ENCODE measurements at places on chromosomes 5 and 9. TPM values are rescaled to one million over a fixed set of nuclear protein-coding genes. Genes with fewer than 3 reads are reported as not detected.

Gene DEPDC1B
- 10.0 TPM for total RNA-seq

Gene FBP1
- total RNA-seq, result not detected

Gene ACTBL2
- total RNA-seq, result 1.7 TPM

DNA sequence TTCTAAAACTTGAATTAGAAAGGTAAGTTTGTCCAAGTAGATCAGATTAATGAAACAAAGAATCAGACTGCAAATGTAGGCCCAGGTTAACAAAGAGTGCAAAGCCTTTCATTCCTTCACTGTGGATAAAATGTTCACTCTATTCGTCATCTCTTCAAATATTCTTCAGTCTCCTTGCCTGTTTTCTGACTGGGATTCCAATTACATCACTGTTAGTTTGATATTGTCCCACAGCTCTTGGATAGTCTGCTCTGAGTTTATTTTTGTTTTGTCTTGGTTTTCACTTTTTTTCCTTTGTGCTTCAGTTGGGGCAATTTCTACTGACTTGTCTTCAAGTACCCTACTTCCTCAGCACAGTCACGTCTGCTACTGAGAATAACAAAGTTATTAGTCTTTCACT, 38.5 kb upstream of the GZMA start:
- peaks cover 3% of the 10 kb centered on the region for H3K4me1 ChIP-seq
- no peaks in the 10 kb centered on the region for H3K36me3 ChIP-seq
- peaks cover 9% of the 10 kb centered on the region for H3K27me3 ChIP-seq
- H3K4me3 ChIP-seq, result no peak overlapping the region

GRCh38 chr9:83691492-83691891, 16.3 kb downstream of the UBQLN1 start:
- no peak overlapping the region for H3K27ac ChIP-seq
- DNase-seq, result no peak
- H3K4me1 ChIP-seq, result no peaks in the 10 kb centered on the region
- no peaks in the 10 kb centered on the region for H3K27me3 ChIP-seq
- H3K36me3 ChIP-seq, result no peaks in the 10 kb centered on the region

DNA sequence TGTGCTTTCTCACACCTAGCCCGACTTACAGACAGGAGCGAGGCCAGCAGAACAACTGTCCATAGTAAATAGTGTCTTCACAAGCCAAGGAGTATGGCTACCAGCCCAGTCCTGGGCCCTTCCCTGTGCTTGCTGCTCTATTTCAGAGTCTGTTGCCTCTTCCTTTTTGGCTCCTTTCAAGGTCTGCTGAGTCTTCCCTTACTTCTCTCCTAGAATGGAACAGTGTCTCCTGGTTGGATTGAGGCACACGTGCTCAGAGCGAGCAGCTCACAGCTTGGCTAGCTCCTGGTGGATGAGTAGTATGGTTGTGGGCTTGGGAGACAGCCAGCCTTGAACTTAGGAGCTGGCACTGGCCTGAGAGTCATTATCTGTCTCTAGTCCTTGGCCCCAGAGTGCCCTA, 72.8 kb downstream of the TLE4 start:
- DNase-seq, result no peak
- no peak overlapping the region for H3K4me3 ChIP-seq
- H3K27ac ChIP-seq, result no peak overlapping the region
- H3K27me3 ChIP-seq, result no peaks in the 10 kb centered on the region
- H3K36me3 ChIP-seq, result peaks cover 4% of the 10 kb centered on the region

DNA sequence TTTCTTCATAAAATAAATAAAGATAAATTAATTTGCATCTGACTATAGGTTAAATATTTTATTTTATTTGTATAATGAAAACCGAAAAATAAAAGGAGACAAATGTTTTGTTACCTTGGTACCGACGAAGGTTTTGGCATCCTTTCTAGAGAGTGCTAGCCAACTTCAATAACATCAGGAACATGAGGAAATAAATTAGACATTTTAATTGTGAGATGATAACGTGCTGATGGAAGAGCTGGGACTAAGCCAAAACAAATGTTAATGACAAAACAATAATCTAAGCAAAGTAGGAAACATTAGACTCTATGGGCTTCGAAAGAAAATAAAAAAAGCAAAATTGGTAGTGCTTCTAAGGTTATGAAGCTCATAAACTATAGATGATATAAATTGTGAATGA, 201.0 kb downstream of the IRX2 start:
- H3K4me3 ChIP-seq, result no peak overlapping the region
- no peaks in the 10 kb centered on the region for H3K27me3 ChIP-seq
